SJCRH30 (cell line): ENCODE measurements at places on chromosomes 2 and 18.
A peak's percentile ranks its signal among the peaks of the same experiment; 100 is the strongest.

GRCh38 chr2:152402780-152403759 lies 68.1 kb downstream of the FMNL2 start:
- DNase-seq: no peak

GRCh38 chr2:25570161-25570845 lies 103.1 kb downstream of the DTNB start:
- no peak for DNase-seq

DNA sequence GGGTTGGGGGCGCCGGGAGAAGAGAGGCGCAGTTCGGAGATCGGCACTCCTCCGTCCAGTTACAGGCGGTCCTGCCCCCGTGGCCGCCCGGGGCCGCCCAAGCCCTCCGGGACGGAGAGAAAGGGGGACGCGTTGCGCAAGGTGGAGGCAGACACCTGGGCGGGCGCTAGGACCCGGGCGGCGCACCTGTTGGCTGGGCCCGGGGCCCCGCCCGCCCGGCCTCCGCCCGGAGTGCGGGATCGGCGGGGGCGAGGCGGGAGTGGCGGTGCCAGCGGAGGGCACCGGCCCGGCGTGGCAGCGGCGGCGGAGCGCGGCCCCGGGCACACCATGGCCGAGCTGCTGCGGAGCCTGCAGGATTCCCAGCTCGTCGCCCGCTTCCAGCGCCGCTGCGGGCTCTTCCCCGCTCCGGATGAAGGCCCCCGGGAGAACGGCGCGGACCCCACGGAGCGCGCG lies at the start of gene SGPP2:
SGPP2 (plus strand) TSS at position 268 of the 453 bp plus-strand sequence; CDS start at position 328, 60 bp downstream.
- DNase-seq: no peak

DNA sequence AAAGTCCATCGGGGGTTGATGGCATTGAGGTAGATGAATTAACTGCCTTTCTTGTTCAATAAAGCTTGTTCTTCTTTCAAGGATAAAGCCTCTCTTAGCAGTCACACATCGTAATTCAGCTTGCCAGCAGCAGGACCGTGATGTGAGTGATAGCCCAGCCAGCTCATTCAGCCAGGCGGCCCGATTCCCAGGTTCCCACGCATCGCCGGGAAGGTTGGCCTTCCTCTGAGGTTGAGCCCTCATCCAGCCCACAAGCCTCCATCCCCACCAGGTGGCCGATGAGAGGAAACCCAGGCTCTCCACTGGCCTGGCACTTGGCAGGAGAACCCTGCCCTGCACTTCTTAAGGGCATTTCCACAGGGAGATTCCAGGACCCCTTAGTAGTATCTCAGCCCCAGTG lies 4.7 kb downstream of the AGAP1 start:
- no peak for DNase-seq

DNA sequence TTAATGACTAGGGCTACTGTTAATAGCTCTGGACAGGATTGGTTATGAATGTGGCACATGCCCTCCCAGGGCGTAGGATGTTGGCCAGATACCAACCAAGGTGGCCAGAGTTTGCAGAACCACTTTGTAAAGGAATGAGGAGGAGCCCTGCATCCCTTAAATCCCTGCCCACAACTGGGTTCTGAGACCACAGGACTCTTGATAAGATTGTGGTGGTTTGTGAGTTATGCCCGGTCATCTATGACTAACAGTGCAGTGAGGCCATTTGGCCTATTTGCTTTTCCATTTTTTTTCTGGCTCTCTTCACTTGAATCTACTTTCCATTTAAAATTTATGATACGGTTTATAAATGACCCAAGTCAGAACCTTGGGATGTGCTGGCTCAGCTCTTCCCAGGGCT lies 294.5 kb downstream of the PRKCE start:
- DNase-seq: peak; percentile 22

GRCh38 chr2:108193251-108193650 lies 46.5 kb upstream of the SULT1C3 start:
- DNase-seq: no peak

GRCh38 chr2:10544252-10544651 lies 96.1 kb upstream of the ODC1 start:
- DNase-seq: no peak

- DNase-seq: peak; percentile 87
Observed at GRCh38 chr2:86492048-86492453, 50.9 kb downstream of the KDM3A start.

DNA sequence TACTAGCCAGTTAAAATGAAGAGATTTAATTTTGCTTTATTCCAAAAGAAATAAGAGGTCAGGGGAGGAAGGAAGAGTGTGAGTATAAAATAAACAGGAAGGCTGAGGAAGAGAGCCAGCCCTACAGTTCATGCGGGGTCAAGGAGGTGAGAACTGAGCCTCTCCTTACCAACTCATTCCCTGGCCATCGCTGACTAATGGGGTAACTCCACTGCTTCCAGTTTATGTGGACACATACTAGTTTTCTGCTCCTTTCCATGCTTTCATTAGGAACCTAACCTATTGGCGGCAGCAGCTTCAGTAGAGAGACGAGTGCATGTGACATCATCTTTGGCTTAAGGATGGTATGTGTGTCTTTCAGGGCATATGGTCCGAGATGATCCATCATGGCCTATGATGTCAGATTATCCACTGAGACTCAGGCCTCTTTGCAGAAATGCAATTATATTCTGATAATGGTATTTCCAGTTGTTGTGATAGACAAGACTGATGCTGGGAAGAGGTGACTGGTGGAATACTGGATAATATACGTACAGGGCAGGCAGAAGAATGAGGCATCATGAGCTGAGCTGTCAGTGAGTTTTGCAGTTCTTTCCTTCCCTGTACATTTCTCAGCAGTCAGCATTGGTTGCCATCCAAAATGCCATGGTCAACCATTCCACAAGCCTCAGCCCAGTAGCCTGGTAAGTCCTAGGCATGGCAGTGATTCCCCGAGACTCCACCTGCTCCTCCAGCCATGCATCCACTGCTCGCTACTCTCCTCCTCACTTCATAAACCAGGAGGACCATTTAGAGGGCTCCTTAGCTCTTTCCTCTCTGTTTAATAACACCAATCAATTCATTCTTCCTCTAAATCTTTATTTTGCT lies 184.6 kb upstream of the OSR1 start:
- DNase-seq: no peak

- DNase-seq: no peak
Observed at GRCh38 chr18:54742659-54743604, 85.3 kb upstream of the RAB27B start.

GRCh38 chr18:10015288-10015701 lies 101.5 kb downstream of the VAPA start:
- no peak for DNase-seq

DNA sequence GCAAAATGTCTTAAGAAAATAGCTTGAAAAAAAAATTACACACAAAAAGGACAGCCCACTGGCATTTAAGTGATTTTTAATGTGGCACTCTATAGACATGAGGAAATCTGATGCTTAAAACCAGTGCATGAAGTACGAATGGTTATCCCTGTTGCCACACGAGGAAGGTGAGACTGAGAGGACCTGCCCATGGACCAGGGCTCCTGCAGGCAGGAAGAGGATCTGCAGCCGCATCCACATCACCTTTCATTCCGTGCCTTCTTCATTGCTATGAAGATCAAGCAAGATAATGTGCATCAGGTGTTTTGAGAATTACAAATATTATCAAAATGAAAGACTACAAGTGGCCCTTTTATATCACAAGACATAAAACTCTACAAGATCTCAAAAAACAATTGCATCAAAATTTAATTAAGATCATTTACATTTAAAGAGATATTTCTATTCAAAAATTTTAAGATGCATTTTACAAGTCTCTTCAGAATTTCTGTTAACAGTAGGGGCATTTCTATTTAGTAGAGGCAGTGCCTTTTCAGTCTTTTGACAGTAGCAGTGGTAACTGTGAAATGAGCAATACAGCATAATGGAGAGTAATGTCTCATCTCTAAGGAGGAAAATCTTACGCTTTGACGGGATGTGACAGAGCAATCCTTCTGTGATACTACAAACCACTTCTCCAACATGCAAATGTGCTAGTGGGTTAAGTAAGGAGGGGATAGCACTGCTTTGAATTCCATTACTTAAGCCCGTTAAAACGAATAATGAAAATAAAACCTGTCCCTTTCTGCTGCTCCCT lies 83.4 kb downstream of the SLC5A7 start:
- no peak for DNase-seq

DNA sequence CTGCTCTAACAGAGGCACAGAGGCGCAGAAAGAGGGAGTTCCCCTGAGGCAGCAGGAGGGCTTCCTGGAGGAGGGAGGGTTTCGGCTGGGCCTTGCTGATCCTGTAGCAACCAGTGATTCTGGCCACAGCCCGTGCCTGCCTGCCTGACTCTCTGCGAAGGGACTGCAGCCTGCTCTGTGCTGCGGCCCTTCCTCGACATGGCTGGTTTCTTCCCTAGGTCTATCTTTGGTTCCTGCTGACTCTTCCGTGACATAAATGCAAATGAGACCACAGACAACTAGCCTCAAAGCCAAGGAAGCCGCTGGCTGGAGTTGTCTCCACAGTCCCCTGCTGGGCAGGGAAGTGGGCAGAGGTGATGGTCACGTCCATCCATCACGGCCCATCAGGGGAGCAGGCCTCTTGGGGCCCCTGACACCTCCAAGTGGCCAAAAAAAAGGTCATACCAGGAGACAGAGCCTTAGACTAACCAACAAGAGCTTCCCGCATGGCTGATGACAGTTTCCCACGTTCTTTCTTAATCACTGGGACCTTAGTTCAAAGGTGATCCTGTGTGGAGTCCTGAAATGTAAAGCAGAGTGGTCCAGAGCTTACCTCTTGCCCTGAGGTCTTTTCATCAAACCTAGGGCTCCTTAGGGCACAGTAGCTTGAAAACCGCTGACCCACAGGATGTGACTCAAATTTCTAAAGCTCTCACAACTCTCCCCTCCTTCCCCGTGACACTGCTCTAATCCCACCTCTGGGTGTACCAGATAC lies 55.3 kb downstream of the HS1BP3 start:
- peak; percentile 46 for DNase-seq

GRCh38 chr18:56165601-56166355 lies 472.6 kb downstream of the TXNL1 start:
- DNase-seq: no peak

- DNase-seq: peak; percentile 66
Observed at GRCh38 chr2:101387151-101387834, at the start of gene CREG2. TSS of gene CREG2 (minus strand) at chr2:101387503. CDS start at chr2:101387457, 46 bp downstream.

- no peak for DNase-seq
Observed at GRCh38 chr2:182115258-182115657, 129.6 kb downstream of the PPP1R1C start.

GRCh38 chr18:34370704-34371395 lies 146.1 kb upstream of the NOL4 start:
- DNase-seq: no peak

- DNase-seq: peak; percentile 62
Observed at GRCh38 chr2:199739413-199740110, 111.4 kb downstream of the FTCDNL1 start.
